DMS153 (cell line): ENCODE measurements at places on chromosomes 13 and 19.

- DNase-seq = no peak
These were observed 14.9 kb downstream of the KLC3 start for GRCh38 chr19:45355402-45355801.

DNA sequence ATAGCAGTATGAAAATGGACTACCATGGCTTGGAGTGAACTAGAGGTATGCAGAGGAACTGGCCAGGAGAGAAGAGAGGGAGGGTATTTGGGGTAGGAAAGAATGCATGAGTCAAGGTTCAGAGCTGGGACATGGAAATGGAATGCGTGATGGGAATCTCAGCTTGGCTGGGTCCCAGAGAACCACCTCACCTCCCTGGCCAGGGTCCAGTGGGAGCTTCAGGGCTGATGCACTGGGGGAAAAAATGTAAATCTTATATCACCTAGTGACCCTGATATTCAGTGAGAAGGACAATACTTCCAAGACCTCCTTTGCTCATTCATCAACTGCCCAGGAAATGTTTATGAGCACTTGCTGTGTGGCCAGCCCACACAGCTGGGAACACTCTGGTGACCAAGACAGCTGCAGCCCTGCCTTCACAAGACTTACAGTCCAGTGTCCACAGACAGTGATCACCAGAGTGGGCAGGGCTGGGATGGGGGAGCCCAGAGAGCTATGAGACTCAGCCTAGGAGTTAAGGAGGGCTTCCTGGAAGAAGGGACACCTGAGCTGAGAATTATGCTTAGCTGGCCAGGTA lies 12.8 kb downstream of the IGSF23 start:
- DNase-seq = no peak

GRCh38 chr19:12880551-12881171 lies 588 bp downstream of the DNASE2 start:
- no peak for DNase-seq

DNA sequence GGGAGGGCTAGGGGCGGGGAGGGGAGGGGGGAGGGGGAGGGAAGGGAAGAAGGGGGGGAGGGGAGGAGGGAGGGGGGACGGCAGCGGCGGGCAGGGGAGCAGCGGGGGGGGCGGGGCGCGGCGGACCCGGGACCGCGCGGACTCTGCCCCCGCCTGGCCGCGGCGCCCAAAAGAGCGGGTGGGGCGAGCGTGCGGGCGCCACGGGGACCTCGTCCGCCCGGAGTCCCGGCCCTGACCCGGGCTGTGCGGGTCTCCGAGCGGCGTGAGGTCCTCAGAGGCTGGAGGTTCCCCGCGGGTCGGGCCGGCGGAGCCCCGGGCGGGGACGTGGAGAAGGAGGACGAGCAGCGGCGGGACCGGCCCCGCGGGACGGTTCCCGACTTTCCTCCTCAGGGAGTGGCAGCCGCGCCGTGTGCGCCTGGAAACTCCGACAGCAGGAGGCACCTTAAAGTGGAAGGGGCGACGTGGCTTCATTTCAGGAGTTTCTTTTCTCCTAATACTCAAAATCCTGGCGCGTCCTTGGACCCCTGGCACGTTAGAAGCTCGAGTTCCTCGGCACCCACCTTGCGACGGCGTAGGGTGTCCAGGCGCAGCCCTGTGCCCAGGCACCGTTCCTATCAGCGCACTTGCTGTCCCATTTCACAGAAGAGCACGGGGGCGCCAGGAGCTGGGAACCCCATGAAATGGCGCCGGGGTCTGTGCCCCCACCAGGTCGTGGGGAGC lies 518 bp upstream of the PLPP2 start:
- no peak for DNase-seq

DNA sequence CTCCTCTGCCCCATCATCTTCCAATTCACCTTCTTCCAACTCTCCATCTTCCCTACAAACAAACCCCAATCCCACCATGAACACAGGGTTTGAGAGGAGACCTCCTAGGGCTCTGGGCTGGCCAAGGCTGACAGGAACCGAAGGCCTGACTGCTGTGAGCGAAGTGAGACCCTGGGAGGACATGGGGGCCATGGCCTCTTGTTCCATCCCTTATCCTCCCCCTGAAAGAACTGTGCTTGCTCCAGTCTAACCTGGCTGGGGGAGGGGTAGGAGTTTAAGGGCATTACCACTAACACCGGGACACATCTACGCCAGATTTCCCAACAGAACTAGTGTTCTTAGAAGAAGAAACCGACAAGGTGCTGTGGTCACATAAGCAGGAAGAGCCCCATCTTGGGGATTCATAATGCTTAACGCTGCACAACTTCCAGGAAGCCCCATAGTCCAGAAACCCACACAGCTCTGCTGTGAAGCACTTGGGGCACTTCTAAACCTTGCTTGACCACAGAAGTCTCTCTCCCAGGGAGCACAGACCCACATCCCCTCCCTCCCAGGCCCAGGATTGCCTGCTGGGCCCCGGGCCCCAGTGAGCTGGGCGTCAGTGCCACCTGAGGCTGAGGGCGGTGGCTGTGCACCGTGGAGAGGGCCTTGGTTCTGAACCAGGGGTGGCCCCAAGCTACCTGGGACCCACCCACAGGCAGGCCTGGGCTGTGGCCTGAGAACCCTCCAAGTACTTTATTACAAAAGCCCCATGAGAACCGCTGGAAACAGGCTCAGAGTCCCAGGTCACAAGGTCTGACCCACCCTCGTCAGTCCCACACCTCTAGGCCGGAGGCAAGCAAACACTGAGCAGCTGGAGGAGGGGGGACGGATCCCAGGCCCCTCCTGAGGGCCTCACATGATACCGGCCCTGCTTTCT lies 18.8 kb downstream of the ZC3H4 start:
- DNase-seq = no peak

DNA sequence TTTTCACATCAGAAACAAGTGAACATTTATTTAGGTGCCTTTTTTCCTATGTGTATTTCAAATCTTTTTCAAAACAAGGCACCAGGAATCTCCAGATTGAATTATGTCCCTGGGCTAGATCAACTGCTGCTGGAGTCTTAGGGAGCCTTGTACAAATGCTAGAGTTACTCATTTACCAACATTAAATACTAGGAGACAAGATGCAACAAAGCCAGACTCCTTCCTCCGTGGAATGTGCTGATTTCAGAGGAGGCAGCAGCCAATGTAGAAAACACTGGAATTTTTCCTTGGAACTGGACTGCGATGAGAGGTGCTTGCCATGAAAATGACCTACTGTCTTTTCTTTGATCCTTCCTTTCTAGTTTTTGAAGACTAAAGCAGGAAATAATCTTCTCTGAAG lies 1514.7 kb upstream of the MIR17HG start:
- no peak for DNase-seq

DNA sequence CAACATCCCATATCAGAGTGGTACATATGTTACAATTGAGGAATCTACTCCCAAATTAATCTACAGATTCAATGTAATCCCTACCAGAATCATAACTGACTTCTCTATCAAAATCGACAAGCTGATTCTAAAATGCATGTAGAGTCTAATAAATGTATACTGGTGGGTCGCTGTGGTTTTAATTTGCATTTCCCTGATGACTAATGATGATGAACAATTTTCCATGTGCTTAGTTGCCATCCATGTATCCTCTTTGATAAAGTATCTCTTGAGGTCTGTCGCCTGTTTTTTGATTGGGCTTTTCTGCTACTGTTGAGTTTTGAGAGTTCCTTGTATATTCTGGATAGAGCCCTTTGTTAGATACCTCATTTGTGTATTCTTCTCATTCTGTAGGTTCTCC lies 43.8 kb downstream of the KLF12 start:
- no peak for DNase-seq

DNA sequence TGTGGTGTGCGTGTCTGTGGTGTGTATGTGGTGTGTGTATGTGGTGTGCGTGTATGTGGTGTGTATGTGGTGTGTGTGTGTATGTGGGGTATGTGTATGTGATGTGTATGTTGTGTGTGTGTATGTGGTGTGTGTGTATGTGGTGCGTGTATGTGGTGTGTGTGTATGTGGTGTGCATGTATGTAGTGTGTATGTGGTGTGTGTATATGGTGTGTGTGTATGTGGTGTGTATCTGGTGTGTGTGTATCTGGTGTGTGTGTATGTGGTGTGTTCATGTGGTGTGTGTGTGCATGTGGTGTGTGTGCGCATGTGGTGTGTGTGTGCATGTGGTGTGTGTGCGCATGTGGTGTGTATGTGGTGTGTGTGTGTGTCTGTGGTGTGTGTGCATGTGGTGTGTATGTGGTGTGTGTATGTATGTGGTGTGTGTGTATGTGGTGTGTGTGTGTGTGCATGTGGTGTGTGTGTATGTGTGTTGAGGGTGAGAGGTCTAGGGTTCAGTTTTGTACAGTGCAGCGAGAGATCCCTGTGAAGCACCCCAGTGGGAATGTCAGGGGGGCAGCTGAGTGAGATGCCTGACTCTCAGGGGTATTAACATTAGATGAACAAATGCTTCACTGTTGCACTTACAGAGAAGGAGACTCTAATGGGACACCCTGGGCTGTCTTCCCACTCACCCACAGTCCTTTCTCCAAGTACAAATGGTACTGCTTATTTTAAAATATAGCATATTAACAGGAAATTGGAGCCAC lies 61.3 kb upstream of the MEDAG start:
- no peak for DNase-seq

GRCh38 chr19:12733369-12734214 lies 892 bp downstream of the TRIR start:
- DNase-seq = no peak

DNA sequence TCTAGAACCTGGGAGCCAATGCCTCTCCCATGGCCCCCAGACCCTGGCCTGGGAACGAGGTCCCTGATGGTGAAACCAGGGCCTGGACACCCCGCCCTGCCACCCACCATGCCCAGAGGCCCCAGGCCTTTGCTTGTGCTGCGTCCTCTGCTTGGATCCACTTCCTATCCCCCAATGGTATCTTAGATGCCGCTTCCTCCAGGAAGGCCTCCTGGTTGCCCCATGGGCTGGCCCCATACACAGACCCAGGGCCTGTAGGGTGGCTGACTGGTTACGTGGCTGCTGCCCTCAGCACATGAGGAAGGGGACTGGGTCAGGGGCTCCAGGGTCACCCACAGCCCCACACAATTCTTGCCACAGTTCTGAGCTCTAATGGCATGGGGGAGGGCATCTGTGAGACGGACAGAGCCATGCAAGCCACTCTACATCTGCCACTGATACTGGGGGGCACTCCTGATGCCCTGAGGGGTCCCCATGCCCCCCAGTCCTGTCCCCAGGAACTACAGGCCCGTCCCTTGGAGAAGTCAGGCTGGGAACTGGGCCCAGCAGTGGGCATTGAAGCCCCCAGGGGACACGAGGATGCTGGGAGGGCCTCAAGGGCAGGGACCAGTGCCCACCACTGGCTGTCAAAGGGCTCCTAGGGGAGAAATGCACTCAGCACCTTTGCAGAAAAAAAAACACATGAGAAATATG lies 5.0 kb downstream of the RPL36 start:
- no peak for DNase-seq

GRCh38 chr19:16384688-16385087 lies 60.1 kb downstream of the KLF2 start:
- no peak for DNase-seq

DNA sequence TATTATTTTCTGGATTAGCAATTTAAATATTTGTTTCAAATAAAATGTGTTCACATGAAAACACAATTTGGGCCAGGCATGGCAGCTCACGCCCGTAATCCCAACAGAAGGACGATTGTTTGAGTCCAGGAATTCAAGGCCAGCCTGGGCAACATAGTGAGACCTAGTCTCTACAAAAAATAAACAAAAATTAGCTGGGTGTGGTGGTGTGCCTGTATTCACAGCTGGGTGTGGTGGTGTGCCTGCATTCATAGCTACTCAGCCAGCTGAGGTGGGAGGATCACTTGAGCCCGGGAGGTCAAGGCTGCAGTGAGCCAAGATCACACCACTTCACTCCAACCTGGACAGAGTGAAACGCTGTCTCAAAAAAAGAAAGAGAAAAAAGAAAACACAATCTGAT lies 46.4 kb downstream of the KPNA3 start:
- no peak for DNase-seq

DNA sequence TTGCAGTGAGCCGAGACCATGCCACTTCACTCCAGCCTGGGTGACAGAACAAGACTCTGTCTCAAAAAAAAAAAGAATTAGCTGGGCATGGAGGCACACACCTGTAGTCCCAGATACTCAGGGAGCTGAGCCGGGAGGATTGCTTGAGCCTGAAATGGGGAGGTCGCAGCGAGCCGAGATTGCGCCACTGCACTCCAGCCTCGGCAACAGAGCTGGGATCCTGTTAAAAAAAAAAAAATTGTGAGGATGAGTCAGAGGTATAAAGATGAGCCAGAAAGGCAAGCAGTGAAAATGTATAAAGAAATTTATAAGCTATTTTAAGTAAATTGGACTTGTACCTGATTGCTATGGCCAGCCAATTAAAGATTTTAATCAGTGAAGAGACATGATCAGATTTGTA lies 21.1 kb downstream of the KBTBD6 start:
- no peak for DNase-seq

- DNase-seq = no peak
These were observed 720.7 kb downstream of the DIAPH3 start for GRCh38 chr13:59442944-59443486.

DNA sequence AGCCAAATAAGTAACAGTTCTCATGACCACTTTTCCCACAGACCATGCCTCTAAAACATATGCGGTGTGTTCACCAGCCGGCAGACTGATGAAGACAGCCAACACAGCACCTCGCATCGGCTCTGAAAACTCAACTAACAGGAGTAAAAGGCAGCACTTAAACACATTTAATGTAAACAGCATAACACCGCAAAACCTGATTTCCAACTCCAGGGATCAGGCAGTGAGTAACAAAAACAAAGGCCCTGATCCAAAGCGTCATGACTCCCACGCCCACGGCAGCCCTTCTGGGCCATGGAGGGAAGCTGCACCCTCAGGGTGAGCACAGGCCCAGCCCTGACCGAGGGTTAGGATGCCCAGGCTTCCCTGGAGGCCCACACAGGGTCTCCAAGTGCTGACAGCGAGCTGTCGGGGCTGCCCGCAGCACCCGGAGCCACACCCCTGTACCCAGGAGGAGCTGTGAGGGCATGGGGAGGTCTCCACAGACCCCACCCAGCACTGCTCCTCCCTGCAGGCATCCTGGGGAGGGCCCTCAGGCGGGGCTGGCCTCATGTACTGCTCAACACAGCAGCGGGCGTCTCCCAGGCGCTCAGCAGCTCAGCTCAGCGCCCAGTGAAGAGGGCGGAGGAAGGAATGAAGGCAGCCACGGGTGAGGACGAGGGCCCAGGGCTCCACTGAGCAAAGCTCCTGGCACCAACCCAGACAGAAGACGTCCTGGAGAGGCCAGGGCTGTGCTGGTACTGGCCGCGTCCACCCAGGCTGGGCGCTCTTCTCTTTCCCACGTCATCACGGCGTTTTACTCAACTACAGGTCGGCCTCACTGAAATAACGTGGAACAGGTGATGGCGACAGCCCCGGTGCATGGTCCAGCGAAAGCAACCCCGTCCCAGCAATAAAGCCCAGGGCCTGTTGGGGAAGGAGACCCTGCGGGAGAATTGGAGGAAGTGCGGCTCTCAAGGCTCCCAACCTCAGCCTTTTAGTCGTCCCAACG lies 53.7 kb downstream of the RASA3 start:
- no peak for DNase-seq

GRCh38 chr19:11767633-11768133 lies 883 bp downstream of the ZNF441 start:
- DNase-seq = no peak
